Activated naive CD8-positive, alpha-beta T cell treated with anti-CD3 and anti-CD28 coated beads for 36 hours (primary cell): ENCODE measurements at places on chromosomes 3 and 15. TPM values are rescaled to one million over a fixed set of nuclear protein-coding genes. Genes with fewer than 3 reads are reported as not detected.

LMAN1L gene
- 0.33 TPM for total RNA-seq

DIPK2A gene
- 10.2 TPM for total RNA-seq

OXTR gene
- 0.60 TPM for total RNA-seq

EPHA3 gene
- total RNA-seq, result 0.20 TPM
